ENCODE measurements at places on chromosomes 2 and 18.

- no peak for DNase-seq
Measured at GRCh38 chr2:11579867-11580659, 46.2 kb downstream of the GREB1 start.

DNA sequence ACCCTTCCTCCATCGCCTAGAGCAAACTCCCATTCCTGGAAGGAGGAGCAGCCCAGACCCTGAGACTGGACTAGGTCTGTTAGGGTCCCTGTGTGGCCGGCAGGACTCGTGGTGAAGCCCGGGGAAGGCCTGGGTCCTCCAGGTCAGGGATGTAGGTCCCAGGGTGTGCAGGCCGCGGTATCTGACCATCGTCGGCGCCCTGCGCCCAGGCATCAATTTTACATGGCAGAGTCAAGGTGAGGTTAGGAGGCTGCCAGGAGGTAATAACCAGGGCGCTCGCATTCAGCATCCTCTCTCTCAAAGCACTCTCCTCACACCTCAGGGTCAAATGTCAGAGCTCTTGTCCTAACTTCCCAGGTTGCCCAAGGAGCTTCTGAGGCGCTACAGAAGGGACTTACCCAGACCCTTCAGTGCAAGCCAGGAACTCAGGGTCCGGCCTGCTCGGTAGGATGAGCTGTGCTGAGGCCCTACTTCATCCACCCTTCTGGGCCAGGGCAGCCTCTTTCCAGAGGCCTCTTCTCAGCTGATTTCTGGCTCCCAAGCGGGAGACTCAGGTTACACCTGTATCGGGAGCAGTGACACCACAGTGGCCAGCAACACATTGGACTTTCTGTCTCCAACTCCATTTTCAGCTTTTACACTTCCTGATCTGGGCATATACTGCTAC lies 628 bp downstream of the SH2D6 start:
- peak; percentile 16 for DNase-seq

GRCh38 chr2:63436488-63436887 lies 151.8 kb downstream of the WDPCP start:
- no peak for DNase-seq

- DNase-seq: no peak
Measured at GRCh38 chr2:71839826-71840225, 307.8 kb downstream of the CYP26B1 start.

- DNase-seq: no peak
Measured at GRCh38 chr2:97953853-97954252, 41.9 kb downstream of the TMEM131 start.

GRCh38 chr18:80077873-80078272 lies 31.2 kb upstream of the ADNP2 start:
- DNase-seq: no peak

DNA sequence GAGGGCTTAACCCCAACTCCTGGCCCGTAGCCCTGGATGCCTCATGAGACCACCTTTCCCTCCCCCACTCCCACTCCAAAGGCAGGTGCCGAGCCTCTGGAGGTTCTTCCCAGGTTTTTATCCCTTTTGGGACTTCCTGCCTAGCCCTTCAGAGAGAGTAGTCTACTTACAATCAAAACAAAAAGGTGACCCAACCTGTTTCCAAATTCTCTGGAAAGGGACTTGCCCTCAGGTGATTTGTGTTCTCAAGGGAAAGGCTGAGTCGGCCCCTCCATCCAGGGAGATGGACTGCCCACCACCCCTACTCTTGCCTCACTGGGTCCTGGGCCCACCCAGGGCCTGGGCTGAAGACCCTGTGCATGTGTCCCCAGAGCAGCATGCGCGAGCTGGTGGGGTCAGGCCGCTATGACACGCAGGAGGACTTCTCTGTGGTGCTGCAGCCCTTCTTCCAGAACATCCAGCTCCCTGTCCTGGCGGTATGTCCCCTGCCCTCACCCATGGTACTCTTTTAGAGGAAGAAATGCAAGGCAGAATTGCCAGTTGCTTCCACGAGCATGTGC lies 108.5 kb downstream of the PLB1 start:
- no peak for DNase-seq

GRCh38 chr18:79332646-79333045 lies 63.1 kb upstream of the NFATC1 start:
- no peak for DNase-seq

DNA sequence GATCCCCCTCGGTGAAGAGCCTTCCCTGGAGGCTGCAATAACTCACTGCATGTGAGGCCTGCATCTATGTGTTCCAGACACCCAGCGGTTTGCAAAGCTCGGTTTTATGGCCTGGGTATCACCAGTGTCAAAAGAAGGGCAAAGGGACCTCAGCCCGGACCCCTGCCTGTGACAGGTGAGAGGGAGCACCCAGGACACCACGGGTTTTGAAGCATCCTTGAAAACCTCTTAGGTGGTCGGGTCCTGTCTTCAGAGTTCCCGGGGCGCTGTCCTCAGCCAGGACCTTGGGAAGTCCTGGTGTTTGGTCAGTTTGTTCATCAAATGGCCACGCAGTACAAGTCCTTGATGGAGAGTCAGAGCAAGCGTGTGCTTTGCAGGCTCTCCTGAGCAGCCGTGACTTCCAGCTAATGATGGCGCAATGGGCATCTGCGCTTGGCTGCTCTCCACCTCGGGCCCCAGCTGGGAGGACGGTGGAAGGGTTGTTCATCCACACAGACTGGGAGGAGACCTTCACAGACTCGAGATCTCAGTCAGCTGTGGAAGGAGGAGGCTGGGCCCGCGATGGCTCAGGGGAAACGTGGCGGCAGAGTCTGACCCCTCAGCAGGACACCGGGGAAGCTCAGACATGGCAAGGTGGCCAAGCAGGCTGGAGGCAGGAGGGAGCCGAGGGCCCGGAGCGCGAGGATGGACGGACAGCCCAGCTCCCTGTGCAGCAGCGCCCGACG lies 113.1 kb upstream of the GPC1 start:
- DNase-seq: no peak
